ENCODE measurements at places on chromosomes 11 and 22.

DNA sequence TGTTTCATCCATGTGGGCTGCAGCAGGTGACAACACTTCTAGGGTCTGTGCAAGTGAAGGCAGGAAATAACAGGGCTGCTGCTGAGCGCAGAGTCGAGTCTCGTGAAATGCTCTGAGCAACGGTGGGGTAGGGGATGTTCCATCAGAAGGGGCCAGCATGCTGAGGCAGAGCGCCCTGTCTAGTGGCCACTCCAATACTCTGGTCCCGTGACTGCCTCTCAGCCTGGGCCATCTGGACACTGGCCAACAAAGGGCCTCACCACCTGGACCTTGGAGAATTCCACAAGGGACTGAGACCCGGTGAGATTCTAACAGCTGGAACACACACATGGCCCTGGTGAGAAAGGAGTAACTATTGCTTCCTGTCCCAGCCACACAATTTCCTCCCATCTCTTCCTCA lies 375.7 kb downstream of the SHANK2 start:
- DNase-seq, result no peak

- peak; percentile 46 for DNase-seq
These were observed 30.6 kb upstream of the DRD2 start for GRCh38 chr11:113505541-113506375.

DNA sequence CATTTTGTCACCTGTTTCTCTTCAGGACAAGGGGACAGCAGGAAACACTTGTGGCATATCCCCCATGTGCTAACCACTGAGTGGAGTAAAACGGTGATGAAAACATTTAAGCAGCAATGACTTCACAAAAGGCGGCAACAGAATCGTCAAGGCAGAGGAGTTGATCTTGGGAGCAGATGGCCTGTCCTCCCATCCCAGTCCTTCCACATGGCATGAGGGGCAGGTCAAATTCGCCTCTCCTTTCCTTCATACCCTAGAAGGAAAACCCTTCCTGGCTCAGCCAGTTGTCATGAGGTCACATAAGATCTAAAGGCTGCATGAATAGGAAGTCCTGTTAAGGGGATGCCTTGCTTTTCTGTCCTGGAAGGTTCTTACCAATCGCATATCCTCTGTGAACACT lies 169.1 kb downstream of the MAML2 start:
- DNase-seq, result no peak

DNA sequence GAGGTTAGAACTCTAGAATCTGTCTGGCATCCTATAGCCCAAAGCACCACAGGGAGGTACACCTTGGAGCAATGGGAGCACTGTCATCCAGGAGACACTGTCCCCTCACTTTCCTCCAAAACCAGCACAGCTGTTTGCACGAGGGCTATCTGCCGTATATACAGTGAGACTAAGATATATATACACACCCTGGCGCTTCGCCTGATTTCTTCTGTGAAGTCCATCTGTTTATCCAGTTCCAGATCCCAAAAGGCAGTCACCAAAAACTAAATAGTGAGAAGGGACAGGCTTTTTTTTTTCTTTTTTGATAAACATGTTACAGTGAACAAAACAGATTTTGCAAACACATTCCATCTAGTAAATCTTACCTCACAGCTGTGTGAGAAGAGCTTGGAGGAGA lies 68.5 kb downstream of the ARFGAP2 start:
- DNase-seq, result no peak

DNA sequence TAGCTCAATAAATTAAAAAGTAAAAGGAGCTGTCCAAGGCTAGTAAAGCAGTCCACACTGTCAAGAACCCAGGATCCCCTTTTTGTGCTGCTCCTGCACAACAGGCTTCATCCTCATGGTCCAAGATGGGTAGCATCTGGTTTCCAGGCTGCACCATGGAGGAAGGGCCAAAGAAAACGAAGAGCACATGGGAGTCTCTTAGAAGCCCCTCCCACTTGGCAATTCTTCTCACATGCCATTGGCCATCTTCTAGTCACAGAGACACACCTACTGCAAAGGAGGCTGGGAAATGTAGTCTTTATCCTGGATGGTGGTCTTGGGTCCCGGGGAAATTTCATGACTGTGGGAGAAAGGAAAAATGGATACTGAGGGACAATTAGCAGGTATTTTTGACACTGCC lies 37.8 kb downstream of the PRR5L start:
- no peak for DNase-seq

DNA sequence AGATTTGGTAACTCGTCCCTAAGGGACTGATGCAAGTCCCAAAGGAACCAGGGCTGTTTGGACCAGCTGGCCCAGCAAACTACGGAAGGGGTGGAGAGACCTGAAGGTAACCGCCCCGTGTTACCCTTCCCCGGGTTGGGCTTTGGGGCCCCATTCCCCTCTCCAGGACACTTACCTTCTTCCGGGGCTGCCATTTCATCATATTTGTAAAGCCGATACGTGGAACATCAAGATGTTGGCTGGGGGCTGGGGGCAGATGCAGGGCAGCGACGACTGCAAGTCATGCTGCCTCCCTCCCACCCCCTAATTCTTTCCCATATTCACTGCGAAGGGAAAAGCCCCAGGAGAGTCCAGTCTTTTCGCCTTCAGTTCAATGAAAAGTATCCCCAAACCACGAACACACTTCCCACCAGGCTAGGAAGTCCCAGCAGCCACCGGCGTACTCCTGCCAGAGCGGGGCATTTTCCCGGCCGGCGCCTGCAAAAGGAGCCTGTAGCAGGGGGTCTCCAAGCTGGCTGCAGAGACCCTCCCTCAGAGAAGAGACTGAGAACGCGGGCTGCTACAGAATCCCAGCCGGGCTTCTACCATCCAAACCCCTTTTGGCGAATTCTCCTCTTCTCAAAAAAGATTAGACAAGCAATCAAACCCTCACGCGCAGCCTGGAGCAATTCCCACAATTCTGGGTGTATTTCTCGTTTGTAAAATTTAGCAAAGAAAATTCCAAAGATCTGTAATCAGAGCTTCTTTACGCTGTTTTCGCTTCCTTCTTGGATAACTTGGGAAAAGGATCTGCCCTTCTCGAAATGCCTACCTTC lies 236.7 kb downstream of the TTC28 start:
- no peak for DNase-seq

GRCh38 chr22:42685941-42686653 lies 34.6 kb downstream of the A4GALT start:
- DNase-seq, result no peak

DNA sequence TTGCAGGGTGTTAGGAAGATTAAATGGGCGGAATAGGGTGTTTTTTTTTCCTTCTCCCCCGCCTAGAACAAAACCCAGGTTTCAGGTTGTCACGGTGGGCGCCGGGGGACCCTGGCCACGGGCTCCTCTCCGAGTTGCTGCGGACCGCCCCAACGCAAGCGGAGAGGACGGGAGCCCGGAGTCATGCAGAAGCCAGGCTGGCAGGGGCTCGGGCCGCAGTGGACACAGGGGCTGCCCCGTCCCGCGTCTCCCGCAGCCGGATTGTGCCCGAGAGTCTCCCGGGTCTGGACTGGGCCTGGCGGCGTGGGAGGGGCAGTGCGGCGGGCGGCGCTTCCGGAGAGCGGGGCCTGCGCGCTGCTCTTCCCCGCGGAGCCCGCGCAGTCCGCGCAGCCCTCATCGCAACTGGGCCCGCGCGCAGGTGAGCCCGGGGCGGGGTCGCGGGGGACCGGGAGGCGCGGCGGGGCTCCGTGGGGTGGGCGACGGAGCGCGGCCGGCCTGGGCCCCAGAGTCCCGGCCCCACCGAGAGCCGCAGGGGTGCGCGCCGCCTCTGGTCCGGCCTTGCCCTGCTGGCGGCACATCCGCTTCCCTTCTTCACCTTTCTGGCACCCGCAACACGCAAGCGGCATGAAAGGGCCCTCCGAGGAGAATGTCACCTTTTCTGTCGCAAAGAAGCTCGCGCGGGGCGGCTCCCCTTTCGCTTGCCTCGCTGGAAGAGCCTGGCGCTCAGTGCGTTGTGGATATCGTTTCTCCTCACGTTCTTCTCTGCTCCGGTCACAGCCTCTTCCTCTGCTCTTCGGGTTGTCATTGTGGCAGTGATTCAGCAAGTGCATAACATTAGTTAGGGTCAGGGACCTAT lies at the start of gene TIRAP:
TSS of gene TIRAP (plus strand) at position 358 of the 856 bp plus-strand sequence. CDS start 7,802 bp downstream, outside the sequence.
- DNase-seq, result peak; percentile 79

- DNase-seq, result no peak
These were observed 62.0 kb upstream of the CLTCL1 start for GRCh38 chr22:19353363-19354131.

- no peak for DNase-seq
These were observed 714 bp downstream of the SDF2L1 start for GRCh38 chr22:21642584-21643448.

DNA sequence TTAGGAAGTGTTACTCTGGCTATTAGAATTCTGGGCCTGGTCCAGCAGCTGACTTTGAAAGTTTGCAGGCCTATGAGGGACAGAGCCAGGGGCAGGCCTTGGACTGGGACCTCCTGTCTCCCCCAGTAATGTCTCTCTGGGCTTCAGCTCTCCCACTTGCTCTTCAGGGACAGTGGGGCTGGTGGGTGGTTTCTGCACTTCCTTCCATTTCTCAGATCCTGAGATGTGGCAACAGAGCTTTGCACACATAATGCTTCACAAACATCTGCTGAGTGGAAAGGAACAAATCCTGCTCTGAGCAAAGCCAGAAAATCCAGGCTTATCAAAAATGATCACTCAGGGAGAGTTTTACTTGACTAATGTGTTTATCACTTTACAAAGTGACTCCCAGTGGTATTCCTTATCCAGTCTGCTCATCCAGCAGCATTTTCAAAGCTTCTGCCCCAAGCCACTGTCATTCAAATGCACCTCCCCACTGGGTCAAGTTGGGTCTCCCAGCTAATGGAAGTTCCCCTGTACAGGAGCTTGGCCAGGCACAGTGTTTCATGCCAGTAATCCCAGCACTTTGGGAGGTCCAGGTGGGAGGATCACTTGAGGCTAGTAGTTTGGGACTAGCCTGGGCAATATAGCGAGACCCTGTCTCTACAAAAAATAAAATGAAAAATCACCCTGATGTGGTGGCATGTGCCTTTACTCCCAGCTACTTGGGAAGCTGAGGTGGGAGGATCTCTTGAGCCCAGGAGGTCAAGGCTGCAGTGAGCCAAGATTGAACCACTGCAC lies 13.5 kb upstream of the OSBP2 start:
- no peak for DNase-seq
